ENCODE measurements at places on chromosomes 4 and X.
A peak's percentile ranks its signal among the peaks of the same experiment; 100 is the strongest.

DNA sequence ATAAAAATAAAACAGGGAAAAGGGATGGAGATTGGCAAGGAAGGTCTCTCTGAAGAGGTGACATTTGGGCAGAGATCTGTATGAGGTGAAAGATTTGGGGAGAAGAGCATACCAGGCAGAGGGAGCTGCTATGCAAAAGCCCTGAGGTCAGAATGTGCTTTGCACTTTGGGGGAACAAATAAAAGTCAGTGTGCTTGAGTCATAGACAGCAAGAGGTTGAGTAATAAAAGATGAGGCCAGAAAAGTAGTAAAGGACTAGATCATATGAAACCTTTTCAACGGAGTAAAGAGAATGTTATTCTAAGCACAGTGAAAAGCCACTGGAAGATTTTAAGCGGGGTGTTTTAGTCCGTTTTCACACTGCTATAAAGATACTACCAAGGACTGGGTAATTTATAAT lies 76.5 kb upstream of the TEX13A start:
- no peak for DNase-seq

DNA sequence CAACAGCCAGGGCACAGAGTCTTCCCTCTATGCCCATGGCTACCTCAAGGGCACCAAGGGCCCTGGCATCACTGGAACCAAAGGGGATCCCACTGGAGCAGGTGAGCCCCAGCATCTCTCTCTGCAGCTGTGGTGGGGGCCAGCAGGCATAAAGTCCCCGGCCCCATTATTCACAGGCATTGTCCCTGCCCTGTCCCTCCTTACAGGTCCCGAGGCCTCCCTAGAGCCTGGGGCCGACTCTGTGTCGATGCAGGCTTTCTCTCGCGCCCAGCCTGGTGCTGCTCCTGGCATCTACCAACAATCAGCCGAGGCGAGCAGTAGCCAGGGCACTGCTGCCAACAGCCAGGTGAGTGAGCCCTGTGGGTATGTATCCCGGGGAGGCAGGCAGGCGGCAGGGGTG lies 12.3 kb upstream of the UBA1 start:
- no peak for DNase-seq

GRCh38 chrX:24214568-24214967 lies 65.0 kb downstream of the ZFX start:
- DNase-seq, result no peak

DNA sequence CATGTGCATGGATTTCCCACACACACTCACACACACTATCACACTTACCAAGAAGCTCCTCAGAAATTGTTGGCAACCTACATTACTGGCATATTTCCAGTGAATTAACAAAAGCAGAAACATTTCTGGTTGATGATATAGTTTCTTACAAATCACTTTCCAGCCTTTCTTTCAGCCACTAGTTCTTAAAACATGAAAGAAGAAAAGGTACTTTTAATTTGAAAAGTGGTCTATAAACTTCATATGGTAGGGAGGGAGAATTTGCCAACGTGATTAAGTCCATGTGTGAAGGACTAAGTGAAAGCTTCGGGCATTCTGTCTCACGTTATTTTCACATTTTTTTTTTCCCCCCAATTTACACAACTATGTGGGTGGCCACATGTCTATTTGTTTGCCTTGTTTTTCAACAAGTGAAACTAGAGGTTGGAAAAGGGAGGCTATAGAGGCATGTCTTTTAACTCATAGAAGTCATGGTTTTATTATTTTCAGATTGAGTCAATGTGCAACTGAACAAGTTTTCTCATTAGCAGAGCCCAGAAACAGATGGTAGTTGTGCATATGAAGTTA lies 832.1 kb upstream of the INTU start:
- DNase-seq, result peak; percentile 25

GRCh38 chr4:184795214-184795844 lies 30.4 kb downstream of the ACSL1 start:
- no peak for DNase-seq

DNA sequence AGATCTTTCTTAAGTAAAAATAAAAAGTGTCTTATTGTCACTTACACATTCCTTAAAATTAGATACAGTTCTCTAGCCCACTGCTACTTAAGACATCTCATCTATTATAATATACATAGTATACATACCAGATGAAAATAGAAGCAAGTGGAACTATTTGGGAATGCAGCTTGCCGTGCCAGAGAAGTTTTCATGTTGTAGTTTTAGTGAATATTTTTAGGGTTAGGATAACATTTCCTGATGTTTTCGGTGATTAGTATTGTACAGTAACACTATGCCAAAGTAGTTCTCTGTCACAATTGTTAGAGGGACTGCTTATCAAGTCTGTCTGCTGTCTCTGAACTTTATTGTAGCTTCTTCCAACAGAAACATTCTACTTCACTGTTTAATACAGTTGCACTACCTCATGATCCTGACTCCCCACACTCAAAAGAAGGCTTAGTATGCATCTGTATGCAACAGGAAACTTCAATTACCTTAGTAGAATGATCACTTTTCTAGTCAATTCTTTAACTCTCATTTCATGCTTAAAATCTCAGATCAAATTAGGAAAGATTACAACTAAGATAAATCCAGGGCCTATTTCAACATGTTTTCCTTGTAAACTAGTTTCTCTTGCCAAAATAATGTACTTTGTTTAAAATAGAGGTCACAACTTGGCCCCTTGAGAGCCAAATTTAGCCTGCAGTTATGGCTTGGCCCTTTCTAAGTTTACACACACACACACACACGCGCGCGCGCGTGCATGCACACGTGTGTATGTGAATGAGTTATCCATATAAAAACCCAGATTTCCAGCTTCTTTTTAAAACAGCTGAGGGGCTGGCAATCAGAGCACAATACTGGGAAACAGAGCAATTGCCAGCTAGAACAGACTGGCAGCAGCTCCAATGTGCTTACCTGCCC lies 42.3 kb upstream of the SRPX start:
- peak; percentile 1 for DNase-seq

GRCh38 chrX:129823115-129823514 lies 20.6 kb downstream of the ZDHHC9 start:
- peak; percentile 57 for DNase-seq

GRCh38 chrX:10017872-10018271 lies 50.7 kb downstream of the CLDN34 start:
- DNase-seq, result peak; percentile 48

DNA sequence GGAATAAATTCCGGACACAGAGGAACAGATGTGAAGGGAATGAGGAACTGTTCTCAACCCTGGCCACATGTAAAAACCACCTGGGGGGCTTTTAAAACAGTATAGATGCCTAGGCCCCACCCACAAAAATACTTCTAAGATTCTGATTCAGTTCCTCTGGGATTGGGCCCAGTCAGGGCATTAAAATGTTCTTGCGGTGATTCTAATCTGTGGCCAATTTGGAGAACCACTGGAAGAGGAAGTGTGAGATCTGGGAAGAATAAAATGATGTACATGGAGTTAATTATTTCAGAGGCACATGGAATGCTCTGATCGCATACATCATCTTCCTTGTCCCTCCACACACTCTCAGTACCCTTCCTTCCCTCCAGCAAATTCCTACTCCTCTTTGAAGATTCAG lies 192.2 kb downstream of the APBB2 start:
- DNase-seq, result peak; percentile 68

DNA sequence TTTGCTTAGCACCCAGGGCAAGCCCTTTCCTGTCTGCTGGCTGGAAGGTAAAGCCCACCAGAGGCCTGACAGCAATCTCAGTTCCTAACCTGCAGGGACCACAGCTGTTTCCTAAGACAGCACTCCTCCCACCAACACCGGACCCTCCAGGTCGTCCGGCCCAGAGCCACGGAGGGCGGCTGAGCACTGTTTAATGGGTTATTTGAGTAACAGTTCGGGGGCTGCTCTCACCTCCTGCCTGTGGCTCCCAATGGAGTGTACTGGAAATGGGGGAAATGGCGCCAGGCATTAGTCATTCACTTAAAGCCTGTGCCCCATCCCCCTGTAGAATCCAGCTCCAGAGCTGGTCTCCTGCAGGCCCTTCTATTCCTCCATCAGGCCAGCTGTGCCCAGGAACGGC lies 81.6 kb upstream of the ADRA2C start:
- DNase-seq, result no peak

GRCh38 chrX:103999234-103999633 lies 14.3 kb downstream of the H2BW1 start:
- DNase-seq, result no peak

GRCh38 chr4:70681704-70682103 lies 6.6 kb upstream of the UTP3 start:
- no peak for DNase-seq

- peak; percentile 91 for DNase-seq
These were observed 395 bp downstream of the RAB28 start for GRCh38 chr4:13483768-13484121.

GRCh38 chr4:89800527-89801103 lies 36.3 kb downstream of the SNCA start:
- no peak for DNase-seq

DNA sequence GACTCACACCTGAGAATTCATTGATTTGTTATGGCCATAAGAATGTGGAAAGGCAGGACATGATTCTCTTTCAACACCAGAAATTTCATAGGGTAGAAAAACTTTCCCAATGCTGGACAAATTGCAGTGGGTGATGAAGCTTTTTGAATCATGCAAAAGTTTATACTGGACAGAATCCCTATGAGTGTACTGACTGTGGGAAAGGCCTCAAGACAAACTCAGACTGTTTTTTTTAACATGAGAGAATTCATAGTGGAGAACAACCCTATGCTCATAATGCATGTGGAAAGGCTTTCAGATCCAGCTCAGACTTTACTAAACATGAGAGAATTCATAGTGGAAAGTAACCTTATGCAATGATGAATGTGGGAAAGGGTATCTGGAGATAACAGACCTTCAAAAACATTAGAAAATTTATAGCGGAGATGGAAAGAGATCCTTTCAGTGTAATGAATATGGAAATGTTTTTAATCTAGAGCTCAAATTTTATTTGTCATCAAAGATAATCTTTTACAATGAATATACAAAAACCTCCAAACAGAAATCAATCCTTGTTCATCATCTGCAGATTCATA lies 36.2 kb upstream of the MAGED1 start:
- no peak for DNase-seq

DNA sequence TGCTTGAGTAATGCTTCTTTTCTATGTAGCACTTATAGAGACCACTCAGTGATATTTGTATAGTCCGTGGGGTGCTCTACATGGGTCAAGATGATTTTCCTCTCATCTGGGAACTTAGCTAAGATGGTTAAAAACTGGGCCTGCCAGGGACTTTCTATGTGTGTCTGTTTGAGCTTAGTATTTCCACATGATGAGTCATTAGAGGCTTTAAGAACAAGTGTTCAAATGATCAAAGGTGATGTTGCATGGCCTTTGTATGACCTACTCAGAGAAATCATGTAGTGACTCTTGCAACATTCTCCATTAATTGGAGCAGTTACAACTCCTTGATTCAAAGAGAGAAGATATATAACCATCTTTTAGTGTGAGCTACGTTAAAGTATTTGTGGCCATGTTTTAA lies 1480.5 kb upstream of the IGFBP7 start:
- DNase-seq, result no peak

DNA sequence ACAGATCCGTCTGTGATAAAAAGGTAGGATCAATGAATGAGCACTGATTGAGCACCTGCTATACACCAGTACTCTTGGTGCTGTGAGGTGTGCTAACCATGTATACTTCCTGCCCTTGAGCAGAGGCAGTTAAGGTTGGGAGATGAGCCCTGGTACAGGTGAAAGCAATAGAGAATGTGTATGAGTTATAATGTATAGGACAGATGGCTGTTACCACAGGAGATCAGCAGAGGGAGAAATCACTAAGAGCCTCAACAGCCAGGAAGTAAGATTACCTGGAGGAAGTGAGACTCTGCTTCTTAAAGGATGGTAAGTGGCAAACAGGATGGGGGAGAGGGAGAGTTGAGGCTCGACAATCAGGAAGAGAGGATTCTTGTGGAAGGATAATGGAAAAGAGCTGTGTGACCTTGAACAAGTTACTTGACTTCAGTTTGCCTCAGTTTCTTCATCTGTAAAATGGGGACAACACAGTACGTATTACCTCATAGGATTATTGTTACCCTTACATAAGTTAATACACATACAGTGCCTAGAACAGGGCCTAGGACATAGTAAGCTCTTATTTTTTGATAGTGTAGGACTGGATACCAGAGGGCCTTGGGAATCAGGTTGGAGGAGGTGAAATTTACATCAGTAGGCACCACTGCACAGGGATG lies 9.1 kb downstream of the CXCR3 start:
- DNase-seq, result no peak

- DNase-seq, result peak; percentile 24
These were observed 391.6 kb downstream of the ARHGAP24 start for GRCh38 chr4:85866508-85866907.

DNA sequence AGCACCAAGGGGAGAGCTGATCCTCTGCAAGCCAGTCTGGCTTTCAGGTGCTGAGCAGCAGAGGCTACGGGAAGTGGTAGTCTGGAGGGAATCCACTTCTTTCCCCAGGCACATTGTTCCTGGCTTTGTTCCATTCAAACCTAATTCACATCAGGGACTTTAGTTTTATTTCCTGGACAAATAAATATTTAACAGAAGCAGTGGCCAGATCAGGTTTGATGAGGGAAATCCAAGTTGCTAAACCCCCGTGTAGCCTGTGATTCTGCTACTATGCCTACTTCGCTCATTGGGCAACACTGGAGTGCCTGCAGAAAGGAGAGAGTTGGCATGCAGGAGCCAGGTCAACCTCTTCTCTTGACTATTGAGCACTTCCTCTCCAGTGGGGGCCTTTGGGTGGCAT lies 13.8 kb upstream of the STBD1 start:
- no peak for DNase-seq

- no peak for DNase-seq
These were observed 293.5 kb downstream of the GBA3 start for GRCh38 chr4:22986262-22986661.

- DNase-seq, result no peak
These were observed 100.7 kb upstream of the ZDHHC15 start for GRCh38 chrX:75623535-75623934.

- peak; percentile 1 for DNase-seq
These were observed 41.0 kb downstream of the PCDH10 start for GRCh38 chr4:133190098-133190497.

DNA sequence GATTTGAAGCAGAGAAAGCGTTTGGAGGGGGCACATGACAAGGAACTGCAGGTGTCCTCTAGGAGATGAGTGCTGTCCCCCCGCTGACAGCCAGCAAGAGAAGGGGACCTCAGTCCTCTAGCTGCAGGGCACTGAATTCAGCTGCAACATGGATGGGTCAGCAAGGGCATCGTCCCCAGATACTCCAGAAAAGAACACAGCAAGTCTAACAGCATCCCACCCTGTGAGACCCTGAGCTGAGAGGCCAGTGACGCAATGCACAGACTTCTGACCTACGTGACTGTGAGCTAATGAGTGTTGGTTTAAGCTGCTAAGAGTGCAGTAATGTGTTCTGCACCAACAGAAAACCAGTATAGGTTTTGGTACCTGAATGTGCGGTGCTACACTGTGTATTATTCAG lies 11.6 kb upstream of the CENPVL2 start:
- no peak for DNase-seq

DNA sequence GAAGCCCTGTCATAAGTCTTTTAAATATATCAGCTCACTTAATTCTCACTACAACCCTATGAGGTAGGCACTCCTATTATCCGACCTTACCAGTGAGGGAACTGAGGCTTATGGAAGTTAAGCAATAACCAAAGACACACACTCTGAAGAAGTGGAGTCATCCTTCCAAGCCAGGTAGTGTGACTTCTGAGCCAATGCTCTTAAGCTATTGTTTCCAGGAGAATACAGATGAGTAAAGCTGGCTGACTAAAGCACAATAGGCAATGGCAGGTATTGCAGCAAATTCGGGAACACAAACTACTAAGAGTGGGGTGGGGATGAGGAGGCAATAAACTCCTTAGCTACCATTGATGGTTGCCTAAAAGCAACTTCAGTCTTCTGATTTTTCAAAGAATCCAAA lies 81.8 kb upstream of the KIT start:
- DNase-seq, result no peak
